ENCODE measurements at places on chromosomes 4 and X.

GRCh38 chr4:185846505-185847150 lies 34.6 kb upstream of the SORBS2 start:
- DNase-seq: no peak

DNA sequence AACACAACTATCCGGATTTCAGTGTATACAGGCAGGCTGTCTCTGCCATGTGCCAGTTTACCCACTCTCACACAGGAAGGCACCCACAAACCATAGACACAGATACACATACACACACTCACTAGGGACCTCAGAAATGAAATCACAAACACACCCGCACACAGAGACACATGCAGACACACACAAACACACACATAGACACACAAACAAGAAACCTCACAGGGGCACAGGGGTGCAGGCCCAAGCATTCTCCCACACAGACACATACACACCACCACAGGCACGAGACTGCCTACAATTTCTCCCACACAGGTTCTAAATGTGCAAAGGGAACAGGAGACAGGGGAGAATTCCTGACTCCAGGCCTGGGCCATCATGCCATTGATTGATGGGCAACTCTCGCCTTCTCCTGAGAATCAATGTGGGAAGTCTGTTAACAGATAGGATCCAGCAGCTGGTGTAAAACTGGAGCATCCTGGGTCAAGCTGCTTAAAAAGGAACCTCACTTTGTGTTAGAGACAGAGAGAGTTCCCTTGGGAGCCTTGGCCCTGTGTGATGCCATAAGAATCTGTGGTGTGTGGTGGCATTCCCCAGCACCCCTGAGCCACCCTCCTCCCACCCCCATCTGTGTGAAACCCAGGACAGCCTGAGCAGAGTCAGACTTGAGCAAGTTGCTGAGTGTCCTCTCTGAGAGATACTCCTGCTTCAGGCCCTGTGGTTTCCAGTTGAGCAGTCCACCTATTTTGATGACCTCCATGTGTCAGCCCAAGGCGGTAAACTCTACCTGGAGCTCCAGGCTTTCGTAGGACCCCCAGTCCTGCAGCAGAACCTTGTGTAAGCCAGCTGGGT lies 33.9 kb downstream of the NBDY start:
- DNase-seq: no peak

- DNase-seq: no peak
Measured at GRCh38 chrX:153953342-153953830, 8.9 kb upstream of the RENBP start.

- no peak for DNase-seq
Measured at GRCh38 chr4:89703829-89704590, 133.0 kb downstream of the SNCA start.

DNA sequence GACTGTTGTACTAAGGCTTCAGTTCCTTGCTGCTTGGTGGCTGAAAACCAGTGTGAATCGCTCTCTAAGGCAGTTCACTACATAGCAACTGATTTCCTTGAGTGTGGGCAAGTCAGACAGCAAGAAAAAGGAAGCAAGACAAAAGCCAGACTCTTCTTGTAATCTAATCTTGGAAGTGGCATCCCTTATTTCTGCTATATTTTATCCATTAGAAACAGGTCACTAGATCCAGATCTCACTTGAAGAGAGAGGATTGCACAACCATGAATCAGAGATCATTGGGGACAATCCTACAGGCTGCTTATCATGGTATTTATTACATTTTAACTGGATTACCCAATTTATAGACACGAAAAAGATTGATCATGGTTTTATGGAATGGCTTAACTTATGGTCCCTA lies 684.5 kb downstream of the GRID2 start:
- no peak for DNase-seq
